ENCODE measurements at places on chromosomes 6 and 20.

DNA sequence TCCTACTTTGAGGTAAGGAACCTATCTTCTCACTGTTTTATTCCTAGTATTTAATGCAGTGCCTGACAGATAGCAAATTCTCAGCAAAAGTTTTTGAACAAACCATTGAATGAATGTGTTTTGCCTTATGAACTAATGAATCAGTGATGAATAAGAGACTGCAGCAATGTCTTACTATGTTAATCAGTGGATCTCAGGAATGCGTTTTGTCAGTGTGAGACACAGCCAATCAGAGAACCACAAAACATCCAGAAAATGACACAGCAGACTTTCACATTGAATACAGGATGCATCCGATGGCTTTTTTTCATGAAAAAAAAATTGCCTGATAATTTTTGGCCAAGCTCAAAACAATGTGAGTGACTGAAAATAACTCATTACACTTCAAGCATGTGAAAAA lies 270.5 kb downstream of the BMP2 start:
- DNase-seq: no peak

DNA sequence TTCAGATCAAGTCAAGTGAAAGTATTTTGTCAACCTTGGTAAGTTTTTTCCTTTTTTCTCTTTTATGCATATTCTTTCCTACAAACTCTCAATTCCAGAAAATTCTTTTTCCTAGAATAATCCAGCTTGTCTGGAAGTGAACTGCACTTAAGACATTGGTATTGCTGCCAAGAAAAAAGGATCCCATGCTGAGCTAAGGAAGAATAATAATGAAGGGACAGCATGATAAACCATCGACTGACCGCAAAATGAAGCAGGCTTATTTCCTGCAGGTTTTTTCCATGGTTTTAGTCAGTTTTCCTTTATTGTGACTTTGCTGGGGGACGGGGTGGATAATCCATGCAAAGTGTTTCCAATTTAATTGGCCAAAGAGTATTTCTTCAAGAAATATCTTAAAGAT lies 857.6 kb upstream of the SLC35B3 start:
- no peak for DNase-seq

- peak; percentile 94 for DNase-seq
These were observed 659 bp downstream of the MCUR1 start for GRCh38 chr6:13813621-13814175.

- DNase-seq: no peak
These were observed 10.2 kb upstream of the MYT1 start for GRCh38 chr20:64153861-64154589.

GRCh38 chr6:145147981-145148749 lies 587.2 kb downstream of the EPM2A start:
- DNase-seq: no peak
